ENCODE measurements at places on chromosomes 2 and 18.

- no peak for DNase-seq
These were observed 47.6 kb downstream of the ITGAV start for GRCh38 chr2:186637497-186637800.

DNA sequence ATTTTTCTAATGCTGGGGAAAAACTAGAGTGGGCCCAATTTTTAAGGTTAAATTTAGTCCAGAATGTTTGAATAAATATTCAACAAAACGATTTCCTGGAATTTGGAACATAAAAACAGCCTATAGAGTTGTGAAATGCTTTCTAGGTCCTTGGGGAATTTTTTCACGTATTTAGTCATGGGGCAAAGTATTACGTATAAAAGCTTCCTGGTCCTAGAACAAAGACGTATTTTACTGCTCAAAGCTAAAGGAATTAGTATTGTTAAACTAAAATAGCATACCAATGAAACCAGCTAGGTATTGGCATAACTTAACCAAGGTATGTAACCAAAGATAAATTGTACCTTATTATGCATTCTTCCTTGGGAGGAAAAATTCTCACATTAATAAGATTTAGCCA lies 1.6 kb downstream of the SESTD1 start:
- no peak for DNase-seq

DNA sequence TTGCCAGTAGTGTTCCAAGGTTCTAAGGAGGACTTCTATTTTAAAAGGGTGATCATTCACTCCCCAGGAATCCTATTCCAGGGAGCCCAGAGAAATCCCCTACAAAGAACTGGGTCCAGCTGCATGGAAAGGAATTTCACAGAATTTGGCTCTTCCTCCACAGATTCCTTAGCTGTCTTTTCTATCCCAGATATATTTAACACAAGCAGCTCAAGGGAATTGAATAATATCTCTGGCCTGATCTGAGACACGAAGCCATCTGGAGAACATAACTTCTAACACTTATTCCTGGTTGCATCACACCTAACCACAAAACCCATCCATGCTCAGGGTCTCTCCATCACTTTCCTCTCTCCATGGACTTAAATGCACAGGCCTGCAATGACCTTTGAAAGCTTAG lies 306.7 kb upstream of the ACVR2A start:
- peak; percentile 30 for DNase-seq

- no peak for DNase-seq
These were observed 45.3 kb downstream of the IMPA2 start for GRCh38 chr18:12026562-12026961.

Data from GM04503 (cell line).